ENCODE measurements at places on chromosomes 16 and 17.

DNA sequence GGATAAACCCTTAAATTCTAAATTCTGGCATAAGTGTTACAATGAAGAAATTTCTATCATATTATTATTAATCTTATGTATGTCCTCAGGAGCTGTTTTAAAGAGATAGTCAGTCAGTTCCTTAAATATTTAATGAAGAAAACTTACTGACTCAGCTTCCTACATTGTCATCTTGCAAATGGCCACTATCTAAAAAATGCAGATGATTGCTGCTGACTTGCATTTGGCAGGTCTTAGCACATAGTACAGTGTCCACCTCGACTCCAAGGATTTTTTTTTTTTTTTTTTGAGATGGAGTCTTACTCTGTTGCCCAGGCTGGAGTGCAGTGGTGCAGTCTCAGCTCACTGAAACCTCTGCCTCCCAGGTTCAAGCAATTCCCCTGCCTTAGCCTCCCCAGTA, 55.1 kb upstream of the CORO6 start:
- DNase-seq: no peak

DNA sequence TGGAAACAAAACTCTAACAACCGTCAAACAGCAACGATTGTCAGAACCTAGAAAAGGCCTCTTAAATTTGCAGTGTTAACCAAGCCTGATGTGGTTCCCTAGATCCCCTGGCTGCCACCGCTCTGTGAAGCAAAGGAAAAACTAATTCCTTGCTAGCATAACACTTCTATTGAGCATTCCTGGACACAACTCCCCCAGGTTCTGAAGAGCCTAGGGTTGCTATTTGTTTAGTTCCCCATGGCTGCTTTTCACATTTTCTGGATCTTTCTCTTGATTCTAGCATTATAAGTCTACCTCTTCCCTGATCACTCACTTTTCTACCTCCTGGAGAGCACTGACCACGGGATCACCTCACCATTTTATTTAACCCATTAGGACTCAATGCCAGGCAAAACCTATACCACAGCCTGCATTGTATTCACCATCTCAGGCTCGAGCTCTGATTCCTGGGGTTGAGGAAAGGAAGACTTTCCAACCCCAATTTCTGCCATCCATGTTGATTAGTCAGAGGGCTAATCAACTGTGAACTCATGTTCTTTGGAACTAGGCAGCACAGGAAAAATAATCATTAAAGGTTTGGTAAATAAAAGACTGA, 692 bp upstream of the KCNJ16 start:
- DNase-seq: no peak

GRCh38 chr17:34584805-34585416, 5.5 kb downstream of the TMEM132E start:
- no peak for DNase-seq

DNA sequence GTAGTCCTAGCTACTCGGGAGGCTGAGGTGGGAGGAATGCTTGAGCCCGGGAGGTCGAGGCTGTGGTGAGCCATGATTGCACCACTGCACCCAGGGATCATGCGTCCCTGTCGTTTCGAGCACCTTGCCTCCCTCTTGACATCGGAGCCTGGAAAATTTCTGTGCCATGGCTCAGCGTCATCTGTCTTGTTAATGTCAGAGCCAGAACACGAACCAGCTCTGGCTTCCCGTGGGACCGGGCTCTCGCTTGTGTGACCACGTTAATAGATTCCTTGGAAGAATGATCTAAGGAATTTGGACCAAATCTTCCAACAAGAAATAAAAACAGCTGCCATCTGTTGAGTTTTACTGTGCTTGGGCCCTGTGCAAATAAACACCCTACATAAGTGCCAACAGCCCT, 117.7 kb downstream of the ABCC1 start:
- peak; percentile 56 for DNase-seq

GRCh38 chr16:3971261-3971660, 90.7 kb upstream of the CREBBP start:
- DNase-seq: no peak

All from NCI-H524 treated with DMSO at 0.1 percent for 48 hours (cell line).